ENCODE measurements at places on chromosomes 13 and 19. TPM values are rescaled to one million over a fixed set of nuclear protein-coding genes. Genes with fewer than 3 reads are reported as not detected.

GRCh38 chr13:36154567-36155291 is 23.5 kb upstream of the DCLK1 start:
- H3K36me3 ChIP-seq = no peaks in the 10 kb centered on the region
- H3K27me3 ChIP-seq = peaks cover 4% of the 10 kb centered on the region
- H3K4me3 ChIP-seq = no peak overlapping the region
- DNase-seq = peak; percentile 77

- no peak for DNase-seq
- H3K36me3 ChIP-seq = no peaks in the 10 kb centered on the region
- no peak overlapping the region for H3K4me3 ChIP-seq
- H3K27me3 ChIP-seq = no peaks in the 10 kb centered on the region
- H3K27ac ChIP-seq = no peak overlapping the region
Observed at GRCh38 chr13:39959497-39960144, 304.2 kb downstream of the COG6 start.

DNA sequence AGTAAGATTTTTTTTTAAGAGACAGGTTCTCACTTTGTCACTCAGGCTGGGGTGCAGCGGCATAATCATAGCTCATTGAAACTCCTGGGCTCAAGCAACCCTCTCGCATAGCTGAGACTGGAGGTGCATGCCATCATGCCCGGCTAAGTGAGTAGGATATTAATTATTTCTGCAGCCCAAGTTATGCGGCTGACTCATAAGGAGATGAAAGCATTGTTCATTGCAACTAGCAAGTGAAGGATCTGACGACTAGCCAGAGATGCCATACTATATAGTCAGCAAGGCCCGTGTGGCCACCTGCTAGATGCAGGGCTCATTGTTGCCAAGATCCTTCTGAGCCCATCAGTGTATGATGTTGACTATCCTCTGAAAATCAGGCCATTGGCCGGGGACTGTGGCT is 45.2 kb downstream of the ABCC4 start:
- DNase-seq = no peak
- peaks cover 8% of the 10 kb centered on the region for H3K36me3 ChIP-seq
- no peak overlapping the region for H3K4me3 ChIP-seq
- H3K4me1 ChIP-seq = peaks cover 19% of the 10 kb centered on the region

- DNase-seq = peak; percentile 76
- peaks cover 5% of the 10 kb centered on the region for H3K4me1 ChIP-seq
- no peak overlapping the region for H3K4me3 ChIP-seq
- H3K27me3 ChIP-seq = no peaks in the 10 kb centered on the region
- H3K36me3 ChIP-seq = no peaks in the 10 kb centered on the region
Observed at GRCh38 chr13:46278474-46278873, 66.7 kb downstream of the LRRC63 start.

DNA sequence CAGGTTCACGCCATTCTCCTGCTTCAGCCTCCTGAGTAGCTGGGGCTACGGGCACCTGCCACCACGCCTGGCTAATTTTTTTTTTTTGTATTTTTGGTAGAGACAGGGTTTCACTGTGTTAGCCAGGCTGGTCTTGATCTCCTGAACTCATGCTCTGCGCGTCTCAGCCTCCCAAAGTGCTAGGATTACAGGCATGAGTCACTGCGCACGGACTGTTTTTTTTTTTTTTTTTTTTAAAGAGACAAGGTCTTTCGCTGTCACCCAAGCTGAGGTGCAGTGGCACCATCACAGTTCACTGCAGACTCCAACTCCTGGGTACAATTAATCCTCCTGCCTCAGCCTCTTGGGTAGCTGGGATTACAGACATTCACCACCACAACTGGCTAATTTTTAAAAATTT is 8.2 kb upstream of the ADAMTS10 start:
- no peaks in the 10 kb centered on the region for H3K27me3 ChIP-seq
- H3K4me1 ChIP-seq = no peaks in the 10 kb centered on the region
- no peak for DNase-seq
- no peak overlapping the region for H3K4me3 ChIP-seq
- H3K36me3 ChIP-seq = no peaks in the 10 kb centered on the region

GRCh38 chr19:3366753-3367627 is 607 bp downstream of the NFIC start:
- H3K4me3 ChIP-seq = peak overlapping the region; percentile 45
- H3K4me1 ChIP-seq = no peaks in the 10 kb centered on the region
- peak; percentile 75 for DNase-seq
- peaks cover 97% of the 10 kb centered on the region for H3K27me3 ChIP-seq
- H3K27ac ChIP-seq = no peak overlapping the region
- H3K36me3 ChIP-seq = no peaks in the 10 kb centered on the region

DNA sequence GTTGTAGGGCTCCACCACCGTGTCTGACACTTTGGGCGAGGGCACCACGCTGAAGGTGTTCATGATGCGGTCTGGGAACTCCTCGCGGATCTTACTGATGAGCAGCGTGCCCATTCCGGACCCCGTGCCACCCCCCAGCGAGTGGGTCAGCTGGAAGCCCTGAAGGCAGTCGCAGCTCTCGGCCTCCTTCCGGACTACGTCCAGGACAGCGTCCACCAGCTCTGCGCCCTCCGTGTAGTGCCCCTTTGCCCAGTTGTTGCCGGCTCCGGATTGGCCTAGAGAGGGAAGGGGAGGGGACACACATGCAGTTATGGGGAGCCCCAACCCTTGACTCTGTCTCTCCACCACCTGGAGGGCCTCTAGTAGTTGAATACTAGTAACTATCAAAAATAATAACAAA is 6.2 kb downstream of the TUBB4A start:
- peaks cover 11% of the 10 kb centered on the region for H3K27me3 ChIP-seq
- H3K4me1 ChIP-seq = no peaks in the 10 kb centered on the region
- no peak for DNase-seq
- no peak overlapping the region for H3K27ac ChIP-seq
- no peaks in the 10 kb centered on the region for H3K36me3 ChIP-seq

GRCh38 chr19:58395220-58395978 is at the start of gene RNF225:
Gene RNF225, plus strand, starts transcription at chr19:58395656. Its CDS starts 434 bp downstream, at chr19:58396090.
- peaks cover 6% of the 10 kb centered on the region for H3K4me1 ChIP-seq
- H3K4me3 ChIP-seq = no peak within 1 kb of the TSS
- peaks cover 46% of the 10 kb centered on the region for H3K36me3 ChIP-seq

- H3K27me3 ChIP-seq = no peaks in the 10 kb centered on the region
- no peak overlapping the region for H3K4me3 ChIP-seq
- no peak for DNase-seq
- no peaks in the 10 kb centered on the region for H3K4me1 ChIP-seq
Observed at GRCh38 chr13:80001510-80001842, 339.4 kb downstream of the SPRY2 start.

DNA sequence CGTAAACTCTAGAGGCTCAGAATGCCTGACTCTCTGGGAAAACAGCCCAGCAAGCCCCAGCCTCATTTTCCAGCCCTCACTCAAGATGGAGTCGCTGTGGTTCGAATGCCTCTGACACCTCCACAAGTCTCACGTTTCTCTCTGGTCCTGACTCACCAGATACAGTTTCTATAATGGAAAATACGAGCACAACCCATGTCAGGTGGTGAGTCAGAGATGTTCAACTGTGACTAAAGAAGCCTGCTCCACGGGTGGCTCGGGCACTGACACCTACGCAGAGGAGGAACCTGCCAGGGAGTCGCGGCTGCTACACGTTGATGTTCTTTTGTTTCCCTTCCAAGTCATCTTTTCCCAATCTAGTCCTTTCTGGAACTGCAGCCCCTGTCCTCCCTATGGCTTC is 87.1 kb upstream of the STK24 start:
- no peaks in the 10 kb centered on the region for H3K27me3 ChIP-seq
- H3K4me3 ChIP-seq = no peak overlapping the region
- no peaks in the 10 kb centered on the region for H3K36me3 ChIP-seq
- H3K4me1 ChIP-seq = peaks cover 15% of the 10 kb centered on the region
- H3K27ac ChIP-seq = no peak overlapping the region
- no peak for DNase-seq

GRCh38 chr19:295687-296370 is 4.6 kb upstream of the PLPP2 start:
- no peak overlapping the region for H3K27ac ChIP-seq
- H3K27me3 ChIP-seq = peaks cover 9% of the 10 kb centered on the region
- no peak overlapping the region for H3K4me3 ChIP-seq
- DNase-seq = peak; percentile 47

- no peak overlapping the region for H3K27ac ChIP-seq
- H3K36me3 ChIP-seq = no peaks in the 10 kb centered on the region
- H3K27me3 ChIP-seq = no peaks in the 10 kb centered on the region
- H3K4me3 ChIP-seq = no peak overlapping the region
Observed at GRCh38 chr13:104170980-104171555, 1104.9 kb upstream of the SLC10A2 start.

GRCh38 chr19:12937093-12937926 is 1.1 kb upstream of the CALR start:
- H3K27ac ChIP-seq = peak overlapping the region; percentile 82
- no peaks in the 10 kb centered on the region for H3K27me3 ChIP-seq
- peak; percentile 83 for DNase-seq
- peaks cover 12% of the 10 kb centered on the region for H3K4me1 ChIP-seq
- H3K36me3 ChIP-seq = peaks cover 34% of the 10 kb centered on the region

- peaks cover 11% of the 10 kb centered on the region for H3K4me1 ChIP-seq
- no peak overlapping the region for H3K27ac ChIP-seq
- peaks cover 52% of the 10 kb centered on the region for H3K36me3 ChIP-seq
- DNase-seq = no peak
- peak overlapping the region; percentile 99 for H3K4me3 ChIP-seq
Observed at GRCh38 chr19:11092181-11092538, 2.9 kb downstream of the LDLR start.

DNA sequence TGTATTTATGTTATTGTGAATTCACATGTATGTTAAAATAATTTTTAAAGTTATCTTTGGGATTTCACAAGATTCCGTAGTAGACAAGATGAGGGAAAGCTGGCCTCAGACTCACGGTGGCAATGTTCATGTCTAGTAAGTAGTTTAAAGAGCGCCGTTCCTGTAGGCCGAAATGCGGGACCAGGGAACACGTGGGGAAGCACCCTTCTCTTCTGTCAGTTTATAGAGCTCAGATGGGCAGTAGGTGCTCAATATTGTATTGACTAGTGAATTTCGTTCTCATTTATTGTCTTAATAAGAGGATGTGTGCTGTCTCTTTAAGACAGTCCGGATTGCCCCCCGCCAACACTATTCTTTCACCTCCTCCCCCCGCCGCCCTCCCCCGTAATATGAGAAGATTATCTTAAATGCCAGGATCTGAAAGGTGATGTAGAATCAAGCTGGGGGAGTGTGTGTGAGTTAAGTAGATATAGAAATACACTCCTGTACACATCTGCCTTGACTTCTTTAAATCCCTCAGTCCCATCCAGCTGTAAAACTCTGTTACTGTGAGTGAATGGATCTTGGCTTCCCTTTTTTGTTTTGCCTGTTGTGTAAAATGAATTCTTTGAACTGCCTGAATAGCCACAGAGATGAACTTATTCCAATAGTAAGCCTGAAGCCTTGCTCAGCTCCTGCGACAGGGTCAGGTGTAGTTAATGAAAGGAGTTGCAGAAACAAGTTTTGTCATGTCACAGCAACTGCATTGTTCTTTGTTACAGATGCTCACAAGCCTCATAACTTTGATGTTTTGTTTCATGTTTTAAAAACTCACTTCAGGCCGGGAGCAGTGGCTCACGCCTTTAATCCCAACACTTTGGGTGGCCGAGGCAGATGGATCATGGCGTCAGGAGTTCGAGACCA is 1.3 kb downstream of the LAMP1 start:
- peak overlapping the region; percentile 89 for H3K4me3 ChIP-seq
- no peaks in the 10 kb centered on the region for H3K4me1 ChIP-seq
- H3K27me3 ChIP-seq = no peaks in the 10 kb centered on the region
- H3K27ac ChIP-seq = no peak overlapping the region

- no peak overlapping the region for H3K4me3 ChIP-seq
- H3K4me1 ChIP-seq = no peaks in the 10 kb centered on the region
- no peaks in the 10 kb centered on the region for H3K36me3 ChIP-seq
- H3K27ac ChIP-seq = no peak overlapping the region
Observed at GRCh38 chr13:25739376-25739775, 312.4 kb downstream of the SHISA2 start.

- DNase-seq = peak; percentile 81
- H3K36me3 ChIP-seq = no peaks in the 10 kb centered on the region
- no peak overlapping the region for H3K4me3 ChIP-seq
- no peak overlapping the region for H3K27ac ChIP-seq
- H3K4me1 ChIP-seq = peaks cover 11% of the 10 kb centered on the region
Observed at GRCh38 chr19:13020002-13020414, 24.7 kb downstream of the NFIX start.

DNA sequence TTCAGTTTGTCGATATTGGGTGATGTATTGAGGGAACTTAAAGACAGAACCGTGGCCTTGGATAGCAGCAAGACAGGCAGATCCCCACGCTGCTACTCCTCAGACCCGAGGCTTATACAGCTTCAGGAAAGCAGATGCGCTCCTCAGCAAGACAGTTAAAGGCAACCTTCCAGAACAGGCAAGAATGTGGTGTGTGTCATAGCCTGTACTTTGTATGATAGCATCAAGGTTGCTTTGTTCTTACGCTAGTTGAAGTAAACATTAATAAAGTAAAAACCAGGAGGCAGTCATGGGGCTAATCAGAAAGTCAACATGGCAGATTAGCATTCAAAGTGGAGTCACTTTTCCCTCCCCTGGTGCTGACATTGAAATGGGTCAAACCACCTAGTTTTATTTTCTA is 473.2 kb downstream of the DCT start:
- no peaks in the 10 kb centered on the region for H3K36me3 ChIP-seq
- no peaks in the 10 kb centered on the region for H3K27me3 ChIP-seq
- no peak for DNase-seq
- H3K4me1 ChIP-seq = peaks cover 6% of the 10 kb centered on the region
- no peak overlapping the region for H3K27ac ChIP-seq
- H3K4me3 ChIP-seq = peak overlapping the region; percentile 29

The KIR2DL1 gene
- total RNA-seq = not detected

The DIAPH3 gene
- 25.2 TPM for total RNA-seq

The PPP1R37 gene
- total RNA-seq = 27.3 TPM

The MCEMP1 gene
- total RNA-seq = not detected

The PSMC4 gene
- 68.5 TPM for total RNA-seq

The KLK3 gene
- total RNA-seq = not detected

The FAM124A gene
- total RNA-seq = 49.7 TPM

The TFDP1 gene
- 78.7 TPM for total RNA-seq

The SYT3 gene
- 1.9 TPM for total RNA-seq

The PTPRH gene
- not detected for total RNA-seq

The CEACAM3 gene
- not detected for total RNA-seq

The FXYD3 gene
- not detected for total RNA-seq

Measured in endodermal cell (in vitro differentiated cells).